ENCODE measurements at places on chromosomes 5 and 9. TPM values are rescaled to one million over a fixed set of nuclear protein-coding genes. Genes with fewer than 3 reads are reported as not detected.

The C9orf57 gene
- not detected for total RNA-seq

DNA sequence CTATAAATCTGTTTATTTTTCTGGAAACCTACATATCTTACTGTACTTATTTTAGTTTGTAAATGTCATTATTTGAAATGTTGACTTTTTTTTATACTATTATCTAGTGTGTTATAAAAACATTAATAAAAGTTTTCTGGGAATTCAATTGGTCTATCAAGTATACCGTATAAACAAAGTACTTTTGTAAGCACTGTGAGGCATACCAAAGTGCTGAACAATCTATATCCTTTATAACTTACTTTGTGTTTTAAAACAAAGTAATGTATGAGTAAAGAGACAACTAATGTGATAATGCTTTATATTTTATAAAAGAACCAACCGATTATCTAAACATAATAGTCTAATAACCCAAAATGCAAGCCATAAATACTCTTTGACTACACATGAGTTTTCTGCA lies 23.1 kb downstream of the EDIL3 start:
- no peaks in the 10 kb centered on the region for H3K27me3 ChIP-seq
- DNase-seq: no peak
- H3K36me3 ChIP-seq: no peaks in the 10 kb centered on the region
- H3K4me3 ChIP-seq: no peak overlapping the region

The CACFD1 gene
- total RNA-seq: 1.1 TPM

The AK1 gene
- total RNA-seq: 27.7 TPM

The CDC20B gene
- total RNA-seq: not detected

The MEIKIN gene
- total RNA-seq: 2.1 TPM

The CCDC152 gene
- total RNA-seq: 6.2 TPM

The NRARP gene
- total RNA-seq: 1.1 TPM

The PGM5 gene
- total RNA-seq: not detected
